ENCODE measurements at places on chromosomes 6 and 20. TPM values are rescaled to one million over a fixed set of nuclear protein-coding genes. Genes with fewer than 3 reads are reported as not detected.

DNA sequence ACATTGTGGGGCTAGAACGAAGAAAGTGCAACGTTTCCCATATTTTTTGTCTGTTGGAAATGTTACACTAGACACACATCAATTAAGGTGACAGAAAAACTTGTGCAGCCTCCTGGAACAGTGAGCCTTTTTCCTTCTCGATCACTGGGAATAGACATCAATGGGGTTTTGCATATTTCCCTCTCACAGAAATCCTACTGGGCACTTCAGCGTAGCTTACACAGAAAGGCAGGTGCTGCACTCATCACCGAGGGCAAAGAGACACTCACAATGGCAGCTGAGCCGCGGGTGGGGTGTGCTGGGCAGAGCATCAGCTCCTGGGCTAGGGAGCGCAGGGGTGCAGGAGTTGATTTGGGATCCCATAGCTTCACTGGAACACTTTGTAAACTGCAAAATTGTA is 64.5 kb downstream of the THBS2 start:
- no peak for DNase-seq

DNA sequence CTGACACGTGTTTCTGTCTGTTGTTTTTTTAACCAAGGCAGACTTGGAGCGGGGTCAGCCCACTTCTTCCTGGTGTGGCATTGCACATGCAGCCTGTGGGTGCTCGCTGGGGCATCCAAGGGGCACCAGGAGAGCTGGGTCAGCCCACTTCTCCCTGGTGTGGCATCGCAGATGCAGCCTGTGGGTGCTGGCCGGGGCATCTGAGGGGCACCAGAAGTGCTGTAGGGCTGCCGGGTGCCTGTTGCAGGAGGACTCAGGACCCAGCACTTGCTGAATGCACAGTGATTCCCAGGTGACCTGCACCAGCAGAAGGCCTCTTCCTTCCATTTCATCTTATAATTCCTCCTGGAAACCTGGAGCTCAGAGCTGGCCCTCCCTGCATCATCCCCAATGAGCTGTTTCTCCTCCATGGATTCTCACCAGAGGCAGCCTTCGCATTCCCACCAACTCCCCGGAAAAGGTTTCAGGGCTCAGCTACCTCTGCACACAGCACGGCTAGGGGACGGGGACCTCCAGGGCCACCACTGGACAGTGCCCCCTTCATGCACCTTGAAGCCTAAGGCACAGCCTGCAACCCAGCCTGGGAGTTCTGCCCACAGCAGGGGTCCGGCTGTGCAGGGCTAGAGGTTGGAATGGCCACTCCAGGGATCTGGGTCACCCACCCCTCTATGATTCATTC is 218.8 kb downstream of the TAF4 start:
- no peak for DNase-seq

DNA sequence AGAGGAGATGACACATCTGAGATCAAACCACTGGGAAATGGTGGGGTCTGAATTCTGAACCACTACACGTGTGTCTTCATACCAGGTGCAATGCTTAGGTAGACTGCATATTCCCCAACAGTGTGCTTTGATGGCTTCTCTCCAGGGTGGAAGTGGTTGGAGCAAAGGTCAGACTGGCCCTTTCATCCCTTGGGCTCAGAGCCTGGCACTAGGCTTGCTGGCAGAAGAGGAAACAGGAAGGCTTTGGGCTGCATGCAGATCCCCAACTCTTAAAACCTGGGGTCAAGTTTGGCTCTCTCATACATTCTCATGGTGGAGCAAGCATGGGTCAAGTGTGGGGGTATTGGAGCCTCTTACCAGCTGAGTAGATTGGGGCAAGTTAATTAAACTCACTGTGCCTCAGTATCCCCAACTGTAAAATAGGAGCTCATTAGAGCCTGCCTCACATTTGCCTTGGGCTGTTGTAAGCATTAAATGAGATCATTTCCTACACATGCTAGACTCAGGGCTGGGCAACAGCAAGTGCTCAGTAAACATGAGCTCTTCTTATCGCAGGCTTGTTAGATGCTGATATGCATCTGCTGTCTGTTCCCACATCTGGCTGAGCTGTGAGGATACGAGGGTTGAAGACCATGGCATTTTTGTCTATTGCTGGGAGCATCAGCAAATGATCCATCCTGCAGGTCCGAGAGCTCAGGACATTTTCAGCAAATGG is 51.6 kb upstream of the FAM83D start:
- no peak for DNase-seq

DNA sequence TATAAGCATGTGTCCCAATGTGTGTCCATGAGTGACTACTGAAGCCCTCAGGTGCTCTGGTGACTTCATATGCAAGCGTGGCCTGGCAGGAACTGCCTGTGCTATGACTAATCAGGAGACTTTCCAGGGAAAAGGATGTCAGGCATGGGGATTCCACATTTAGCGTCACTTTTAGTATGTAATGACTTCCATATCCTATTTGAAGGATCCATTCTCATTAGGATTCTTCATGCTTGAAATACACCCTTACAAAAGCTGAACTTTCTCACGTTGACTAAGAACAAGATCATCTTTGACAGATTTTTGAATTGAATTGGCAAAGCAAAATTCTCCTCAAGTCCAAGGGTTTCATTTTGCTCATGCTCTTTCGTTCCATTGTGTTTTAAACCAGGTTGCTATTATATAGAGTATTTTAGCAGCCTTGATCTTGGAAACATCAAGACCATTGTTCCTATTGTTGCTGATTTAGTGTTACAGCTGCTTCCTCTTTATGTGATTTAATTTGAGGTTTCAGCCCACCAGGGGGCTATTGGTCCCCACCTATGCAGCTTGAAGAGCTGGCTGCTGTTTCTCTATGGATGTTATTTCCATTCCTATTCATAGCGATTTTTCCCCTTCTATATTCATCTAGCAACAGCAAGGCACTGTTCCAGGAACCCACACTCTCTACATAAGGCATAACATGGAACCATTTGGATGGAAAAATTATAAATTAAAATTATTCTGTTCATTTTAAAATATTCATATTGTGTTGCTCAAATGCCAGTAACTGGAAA is 418.6 kb downstream of the CDKAL1 start:
- DNase-seq: peak; percentile 83

DNA sequence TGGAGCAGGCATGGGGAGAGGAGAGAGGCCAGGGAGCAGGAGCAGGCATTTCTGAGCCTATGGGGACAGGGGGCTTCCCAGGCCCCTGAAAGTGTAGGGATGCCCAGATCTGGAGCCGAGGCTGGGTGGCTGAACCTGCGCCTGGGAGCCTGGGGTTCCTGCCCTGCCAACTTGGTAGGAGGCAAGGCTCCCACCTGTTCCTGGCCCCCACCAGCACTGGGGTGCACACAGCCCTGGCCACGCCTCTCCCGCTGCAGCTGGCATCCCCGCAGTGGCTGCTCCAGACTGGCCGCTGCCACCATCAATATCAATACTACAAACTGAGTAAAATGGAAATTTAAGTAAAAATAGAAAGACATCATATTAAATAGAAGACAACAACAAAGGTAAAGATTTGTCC is 684.9 kb upstream of the MAP3K7 start:
- no peak for DNase-seq

- DNase-seq: no peak
Measured at GRCh38 chr20:18754653-18755045, 58.9 kb upstream of the SCP2D1 start.

DNA sequence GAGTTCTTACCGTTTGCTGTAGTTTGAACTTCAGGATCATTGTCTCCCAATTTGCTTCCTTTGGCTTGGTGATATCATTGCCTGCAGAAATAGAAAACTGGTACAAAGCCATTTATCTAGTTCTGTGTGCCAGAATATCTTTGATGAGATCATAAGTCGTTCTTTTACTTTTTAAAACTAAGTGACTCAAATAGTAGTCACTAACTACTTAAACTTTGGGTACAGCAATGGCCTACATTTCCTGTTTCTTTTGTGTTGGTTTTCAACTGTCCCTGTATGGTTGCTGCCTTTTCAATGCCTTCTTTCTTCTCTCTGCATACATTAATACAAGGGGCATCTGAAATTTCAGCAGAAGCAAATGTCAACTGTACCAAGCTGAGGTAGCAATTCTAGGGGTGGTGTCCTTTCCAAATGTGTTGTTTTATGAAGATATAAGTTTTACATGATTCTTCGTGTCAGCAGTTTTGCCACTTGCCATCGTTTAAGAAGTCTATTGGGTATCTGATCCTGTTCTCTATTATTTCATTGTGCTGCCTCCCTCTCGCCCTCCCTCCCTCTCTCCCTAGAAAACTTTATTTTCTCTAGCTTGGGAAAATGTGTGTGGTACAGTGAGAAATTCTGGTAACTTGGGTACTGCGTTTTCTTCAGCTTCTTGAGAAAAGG is 238.5 kb downstream of the FARS2 start:
- peak; percentile 76 for DNase-seq

- DNase-seq: no peak
Measured at GRCh38 chr6:137678451-137678850, 184.3 kb upstream of the OLIG3 start.

Gene IP6K3
- 0.18 TPM for total RNA-seq

Gene FOXF2
- total RNA-seq: 2.5 TPM

Gene OTOR
- not detected for total RNA-seq
